ENCODE measurements at places on chromosomes 11 and 22.

GRCh38 chr22:40671796-40672360 lies 7.4 kb upstream of the MCHR1 start:
- DNase-seq: no peak

- no peak for DNase-seq
Measured at GRCh38 chr22:48602805-48603518, 1224.7 kb downstream of the BRD1 start.

- no peak for DNase-seq
Measured at GRCh38 chr11:17591293-17591692, 44.2 kb downstream of the OTOG start.

DNA sequence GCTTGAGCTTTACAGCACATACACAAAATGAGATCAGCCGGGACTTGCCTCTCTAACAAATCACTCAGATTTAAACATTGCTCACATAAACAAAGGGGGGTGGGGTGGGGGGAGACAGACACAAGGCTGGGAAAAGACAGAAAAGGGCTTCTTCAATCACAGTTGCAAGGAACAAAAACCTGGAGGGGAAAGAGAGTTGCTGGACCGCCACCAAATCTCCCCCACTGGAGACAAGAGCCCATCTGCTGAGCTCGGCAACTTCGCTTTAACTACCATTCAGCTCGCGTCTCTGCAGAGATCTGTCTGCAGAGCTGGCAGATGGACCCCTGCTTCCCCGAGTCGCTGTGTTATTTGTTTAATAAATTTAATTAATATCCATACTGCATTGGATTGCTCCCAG lies 165.0 kb downstream of the RCN1 start:
- DNase-seq: no peak

DNA sequence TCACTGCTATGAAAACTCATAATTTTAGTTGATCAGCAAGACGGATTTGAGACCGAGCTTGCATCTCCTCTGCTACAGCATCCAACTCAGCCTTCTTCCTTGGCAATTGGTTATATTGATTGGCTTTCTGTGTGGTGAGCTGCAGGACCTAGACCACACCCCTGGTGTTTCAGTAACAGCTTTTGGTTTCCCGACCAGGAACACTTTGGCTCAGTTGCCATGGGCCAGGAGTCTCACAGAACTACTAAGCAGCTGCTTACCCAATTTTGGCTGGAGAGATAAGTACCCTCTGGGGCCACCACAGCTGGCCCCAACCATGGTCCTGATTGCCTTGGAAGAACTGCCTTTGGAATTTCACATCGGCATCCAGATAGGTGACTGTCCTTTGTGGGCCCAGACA lies at the start of gene GLYATL1:
TSS of gene GLYATL1 (plus strand) at position 212 of the 400 bp plus-strand sequence. CDS start 7,600 bp downstream, outside the sequence.
- no peak for DNase-seq

DNA sequence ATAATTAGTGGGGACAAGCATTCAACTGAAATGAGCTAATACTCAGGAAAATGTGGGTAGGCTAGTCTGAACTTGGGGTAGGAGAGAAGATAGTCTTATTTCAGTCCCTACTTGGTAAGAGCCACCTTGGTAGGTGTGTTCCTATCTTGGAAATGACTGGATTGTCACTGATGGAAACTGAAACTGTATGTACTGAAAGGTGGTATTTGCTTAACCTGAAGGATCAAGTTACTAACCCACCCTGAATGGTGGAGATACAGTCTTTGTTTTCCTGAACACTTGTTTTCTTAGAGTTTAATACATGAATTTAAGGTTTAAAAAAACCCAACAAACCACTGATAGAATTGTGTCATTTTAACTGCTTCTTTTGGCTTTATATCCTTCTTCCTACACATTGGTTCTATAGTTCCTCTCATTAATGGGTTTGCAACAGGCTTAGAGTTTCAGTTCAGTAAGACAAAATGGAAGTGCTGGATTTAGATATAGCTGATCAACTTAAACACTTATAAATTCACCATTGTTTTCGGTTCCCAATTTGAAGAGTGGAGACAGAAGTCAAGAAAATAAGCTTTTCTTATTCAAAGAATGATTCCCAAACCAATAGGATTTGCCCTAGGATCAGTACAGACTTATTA lies 4.2 kb downstream of the FAR1 start:
- DNase-seq: no peak

GRCh38 chr11:62965574-62965973 lies 19.2 kb downstream of the SLC22A6 start:
- no peak for DNase-seq

DNA sequence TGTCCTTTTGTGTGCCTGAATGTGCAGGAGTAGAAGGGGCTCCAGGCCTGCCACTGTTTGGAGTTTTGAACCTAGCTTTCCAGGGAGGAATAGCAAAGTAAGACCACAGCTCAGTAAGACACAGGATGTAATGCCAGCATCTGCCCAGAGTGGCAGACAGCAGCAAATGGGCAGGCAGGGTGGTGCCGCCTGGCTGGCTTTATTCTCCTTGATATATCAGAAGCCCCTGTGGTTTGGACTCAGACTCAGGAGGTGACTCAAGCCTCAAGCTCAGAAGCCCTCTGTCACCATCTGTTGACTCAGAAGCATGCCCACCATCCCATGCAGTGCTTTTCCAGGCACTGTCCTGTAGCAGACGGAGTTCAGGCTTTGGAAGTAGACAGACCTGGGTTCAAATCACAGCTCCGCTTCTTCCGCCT lies 72.7 kb upstream of the TTC12 start:
- DNase-seq: no peak

DNA sequence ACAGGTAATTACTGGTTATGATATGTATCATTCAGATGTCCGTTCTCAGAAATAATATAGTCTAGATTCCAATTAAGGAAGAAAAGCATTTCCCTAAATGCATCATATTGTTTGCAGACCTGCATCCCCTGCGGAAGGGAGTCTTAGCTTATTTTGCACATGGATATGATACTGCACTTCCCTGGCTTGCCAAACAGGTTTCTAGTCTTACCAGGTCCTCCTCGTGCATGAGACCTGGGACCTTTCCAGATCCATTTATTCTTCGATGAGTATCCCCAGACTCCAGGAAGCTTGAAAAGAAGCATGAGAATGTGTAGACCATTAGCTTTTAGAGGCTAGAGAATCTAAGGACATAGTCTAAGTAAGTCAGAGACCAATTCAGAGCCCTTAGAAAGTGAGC lies 30.6 kb downstream of the CYB5R2 start:
- DNase-seq: no peak

- DNase-seq: no peak
Measured at GRCh38 chr22:46589141-46589748, 30.9 kb upstream of the GRAMD4 start.

- no peak for DNase-seq
Measured at GRCh38 chr11:65617136-65617850, 1.7 kb downstream of the PCNX3 start.

DNA sequence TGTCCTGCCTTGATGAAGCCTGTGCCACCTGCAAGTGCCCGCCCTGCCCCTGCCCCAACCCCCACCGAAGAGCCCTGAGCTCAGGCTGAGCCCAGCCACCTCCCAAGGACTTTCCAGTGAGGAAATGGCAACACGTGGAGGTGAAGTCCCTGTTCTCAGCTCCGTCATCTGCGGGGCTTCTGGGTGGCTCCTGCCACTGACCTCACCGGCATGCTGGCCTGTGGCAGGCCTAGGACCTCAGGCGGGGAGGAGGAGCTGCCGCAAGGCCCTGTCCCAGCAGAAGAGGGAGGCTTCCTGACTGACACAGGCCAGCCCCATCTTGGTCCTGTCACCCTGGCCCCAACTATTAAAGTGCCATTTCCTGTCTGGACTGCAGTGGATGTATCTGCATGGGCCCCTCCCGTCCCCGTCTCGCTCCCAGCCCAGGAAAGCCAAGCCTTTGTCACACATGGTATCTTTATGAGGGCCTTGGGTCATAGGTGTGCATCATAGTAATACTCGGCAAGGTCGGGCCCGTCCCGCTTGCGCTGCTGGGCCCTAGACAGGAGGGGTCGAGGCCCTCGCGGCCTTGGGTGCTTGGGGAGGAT lies 882 bp downstream of the FREY1 start:
- DNase-seq: no peak

GRCh38 chr11:87137711-87138110 lies 100.0 kb downstream of the TMEM135 start:
- peak; percentile 5 for DNase-seq

Data from skeletal muscle cell (primary cell).